AG20443 (cell line): ENCODE measurements at places on chromosomes 2 and 18.

DNA sequence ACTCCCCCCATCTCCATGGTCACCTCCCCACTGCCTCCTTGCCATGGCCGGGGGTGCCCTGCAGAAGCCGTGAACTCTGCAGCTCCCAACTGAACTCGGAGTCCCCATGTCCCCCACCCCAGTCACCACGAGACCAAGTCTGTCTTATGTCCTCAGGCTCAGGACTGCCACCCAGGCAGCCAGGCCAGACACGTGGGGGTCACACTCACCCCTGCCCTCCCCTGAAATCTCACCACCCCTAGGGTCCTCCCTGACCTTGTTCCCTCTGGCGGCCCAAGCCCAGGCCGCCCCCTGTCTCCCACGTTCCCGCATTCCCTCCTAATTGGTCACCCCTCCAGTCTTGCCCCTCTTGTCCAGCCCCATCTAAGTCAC is 11.0 kb downstream of the AQP12A start:
- DNase-seq: no peak

DNA sequence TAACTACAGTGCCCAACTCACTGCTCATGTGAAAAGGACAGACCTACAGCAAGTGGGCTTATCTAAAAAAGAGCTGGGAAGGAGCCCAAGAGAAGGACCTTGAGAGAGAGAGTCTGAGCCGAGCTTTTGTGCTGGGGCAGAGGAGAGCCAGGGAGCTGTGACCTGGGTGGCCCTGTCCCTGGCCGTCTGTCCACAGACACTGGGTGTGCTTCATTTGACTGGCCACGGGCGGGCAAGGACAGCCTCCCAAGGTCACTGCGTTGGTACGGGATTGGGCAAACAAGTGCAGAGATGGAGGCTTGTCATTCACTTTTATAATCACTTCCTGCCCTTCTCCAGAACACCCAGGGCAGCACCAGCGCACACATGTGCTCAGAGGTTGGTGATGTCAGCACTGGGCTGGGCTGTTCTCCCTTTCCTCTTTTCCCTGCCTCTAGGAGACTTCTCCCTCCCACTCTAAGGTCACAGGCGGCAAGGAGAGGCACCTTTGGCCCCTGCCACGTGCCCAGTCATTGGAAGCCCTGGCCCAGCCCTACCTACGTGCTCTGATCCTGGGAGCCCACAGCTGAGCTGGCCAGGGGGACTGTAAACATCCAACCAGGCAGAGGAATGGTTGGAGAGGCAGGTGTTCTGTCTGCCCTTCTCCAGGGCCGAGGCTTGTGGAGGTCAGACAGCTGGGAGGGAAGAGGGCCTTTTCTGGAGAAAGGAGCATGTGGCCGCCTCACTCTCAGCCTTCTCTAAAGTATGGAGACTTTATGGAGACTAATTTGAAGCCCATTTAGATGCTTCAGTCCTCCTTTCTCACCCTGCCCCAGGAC is 6.4 kb upstream of the PSD4 start:
- peak; percentile 56 for DNase-seq

DNA sequence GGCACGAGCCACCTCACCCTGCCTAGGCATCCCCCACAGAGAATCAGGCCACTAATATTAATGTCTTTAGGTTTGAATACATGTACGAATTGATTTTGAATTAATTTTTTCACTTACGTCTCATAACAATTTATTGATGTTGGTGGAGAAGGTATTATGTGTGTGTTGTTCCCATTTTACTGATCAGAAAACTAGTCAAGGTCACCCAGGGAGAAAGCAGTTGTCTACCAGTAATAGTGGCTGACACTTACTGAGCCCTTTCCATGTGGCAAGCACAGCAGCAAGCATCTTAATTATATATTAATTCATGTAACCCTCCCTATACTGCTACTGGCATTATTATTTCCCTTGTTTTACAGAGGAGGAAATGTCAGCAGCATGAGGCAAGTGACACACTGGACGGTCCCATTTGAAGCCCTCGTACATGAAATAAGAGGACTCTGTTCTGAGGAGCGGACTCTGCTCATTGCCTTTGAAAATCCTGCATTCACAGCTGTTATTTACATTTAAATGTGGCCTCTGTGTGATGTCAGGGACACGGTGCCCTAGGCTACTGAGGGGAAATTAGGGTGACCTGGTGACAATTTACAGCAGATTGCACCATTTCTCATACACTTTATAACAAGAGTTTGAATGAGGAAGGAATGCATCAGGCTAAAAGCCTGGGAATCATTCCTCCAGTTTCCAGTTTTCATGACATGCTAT is 30.9 kb upstream of the KCNE4 start:
- DNase-seq: no peak

DNA sequence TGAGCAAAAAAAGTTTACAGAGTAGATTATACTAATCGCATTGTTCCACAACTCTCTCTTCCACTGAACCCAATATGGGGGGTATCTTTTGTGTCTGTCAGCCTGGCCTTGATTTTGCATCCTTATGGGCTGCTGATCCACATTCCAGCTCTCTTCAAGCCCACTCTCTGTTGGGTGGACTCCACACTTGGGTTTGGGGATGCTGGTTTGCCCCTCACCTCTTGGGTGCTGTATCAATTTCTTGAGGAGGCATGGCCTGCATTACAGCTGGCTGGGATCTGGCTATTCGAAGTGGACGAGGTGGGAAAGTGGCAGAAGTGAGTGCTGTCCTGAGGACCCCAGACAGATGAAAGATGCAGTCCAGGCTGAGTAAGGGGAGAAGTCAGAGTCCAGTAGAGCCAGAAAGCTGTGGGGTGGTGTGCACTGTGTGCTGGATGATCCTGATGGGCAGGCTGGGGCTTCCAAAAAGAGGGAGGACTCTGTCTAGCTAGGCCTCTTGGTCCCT is 141.4 kb downstream of the CAPN13 start:
- DNase-seq: no peak

DNA sequence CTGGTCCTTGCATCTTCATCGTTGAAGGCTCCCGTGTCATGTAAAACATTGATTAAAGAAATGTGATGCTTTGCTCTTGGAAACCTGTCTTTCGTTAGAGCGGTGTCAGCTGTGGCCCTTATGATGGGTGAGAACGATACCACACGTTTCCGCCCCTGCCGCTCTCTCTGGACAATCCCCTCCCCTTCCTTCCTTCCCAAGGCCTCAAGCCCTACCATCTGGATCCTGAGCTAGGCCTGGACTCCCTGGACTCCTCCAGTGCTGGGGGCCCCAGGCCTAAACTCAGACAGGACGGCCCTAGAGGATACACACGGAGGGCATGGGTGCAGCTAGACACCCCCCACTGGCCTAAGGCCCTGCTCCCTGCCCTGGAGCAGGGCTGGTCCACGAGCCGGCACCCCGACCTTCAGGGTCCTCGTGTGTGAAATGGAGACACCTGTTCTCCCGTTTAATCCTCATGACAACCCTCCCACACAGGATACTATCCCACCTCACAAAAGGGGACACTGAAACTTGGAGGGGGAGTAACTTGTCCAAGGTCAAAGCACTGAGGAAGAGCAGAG is 13.2 kb downstream of the BIN1 start:
- no peak for DNase-seq

GRCh38 chr2:129388870-129389269 is 590.6 kb upstream of the RAB6C start:
- no peak for DNase-seq

DNA sequence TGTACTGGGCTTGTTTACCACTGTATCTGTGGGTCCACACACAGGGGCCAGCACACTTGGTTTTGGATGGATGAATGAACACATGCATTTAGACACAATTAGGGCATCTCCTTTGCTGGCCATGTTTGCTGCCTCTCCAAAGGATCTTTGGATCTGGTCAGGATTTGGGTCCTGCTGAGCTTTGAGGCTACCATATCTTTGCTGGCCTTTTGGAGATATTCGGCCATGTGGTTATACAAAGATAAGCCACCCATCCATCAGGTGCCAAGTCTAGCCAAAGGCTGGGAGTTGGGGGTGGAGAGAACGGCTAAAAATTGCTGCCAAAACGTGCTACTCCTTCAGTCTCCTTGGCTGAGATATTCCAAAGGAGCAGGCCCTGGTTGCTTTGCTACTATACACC is 18.2 kb upstream of the FZD7 start:
- no peak for DNase-seq

- no peak for DNase-seq
Measured at GRCh38 chr18:11114653-11115052, 34.7 kb downstream of the PIEZO2 start.

- DNase-seq: no peak
Measured at GRCh38 chr18:56196495-56197225, 441.7 kb downstream of the TXNL1 start.

- DNase-seq: no peak
Measured at GRCh38 chr2:137048455-137048854, 283.1 kb downstream of the THSD7B start.

- no peak for DNase-seq
Measured at GRCh38 chr2:24410976-24411375, 50.6 kb upstream of the ITSN2 start.

DNA sequence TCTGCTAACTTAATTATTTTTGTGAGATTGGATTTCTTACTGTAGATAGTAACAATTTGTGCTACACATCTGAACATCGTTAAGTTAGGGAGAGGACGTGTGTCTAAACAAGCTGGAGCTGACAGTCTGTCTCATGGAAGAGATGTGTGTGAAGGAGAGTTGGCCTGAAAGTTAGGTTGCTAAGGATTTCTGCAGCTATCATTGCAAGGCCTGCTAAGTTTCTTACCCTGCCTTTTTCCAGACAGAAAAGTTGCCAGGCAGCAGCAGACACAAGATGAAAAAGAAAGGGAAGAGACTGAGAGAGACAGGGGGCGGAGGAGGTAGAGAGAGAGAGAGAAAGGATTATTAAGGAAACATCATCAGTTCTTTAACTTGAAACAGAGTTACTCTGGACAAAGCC is 4.1 kb upstream of the LRP1B start:
- DNase-seq: no peak

- no peak for DNase-seq
Measured at GRCh38 chr2:241892299-241893137, 23.0 kb downstream of the RTP5 start.

DNA sequence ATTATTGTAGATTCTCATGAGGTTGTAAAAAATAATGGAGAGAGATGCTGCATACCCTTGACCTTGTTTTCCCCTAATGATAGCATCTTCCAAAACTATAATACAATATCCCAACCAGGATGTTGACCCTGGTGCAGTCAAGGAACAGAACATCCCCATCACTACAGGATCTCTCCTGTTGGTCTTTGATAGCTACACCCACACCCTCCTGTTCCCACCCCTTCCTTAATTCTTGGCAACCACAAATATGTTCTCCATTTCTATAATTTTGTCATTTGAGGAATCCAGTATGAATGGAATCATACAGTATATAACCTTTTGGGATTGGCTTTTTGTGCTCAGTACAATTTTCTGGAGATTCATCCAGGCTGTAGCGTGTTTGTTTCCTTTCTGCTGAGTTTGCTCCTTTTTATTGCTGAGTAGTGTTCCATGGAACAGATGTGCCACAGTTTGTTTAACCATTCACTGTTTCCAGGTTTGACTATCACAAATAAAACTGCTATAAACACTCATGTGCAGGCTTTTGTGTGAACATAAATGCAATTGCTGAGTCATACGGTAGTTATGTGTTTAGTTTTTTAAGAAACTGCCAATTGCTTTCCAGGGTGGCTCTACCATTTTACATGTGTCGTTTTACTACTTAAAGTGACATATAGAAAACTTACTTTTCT is 22.2 kb downstream of the MCFD2 start:
- DNase-seq: no peak

DNA sequence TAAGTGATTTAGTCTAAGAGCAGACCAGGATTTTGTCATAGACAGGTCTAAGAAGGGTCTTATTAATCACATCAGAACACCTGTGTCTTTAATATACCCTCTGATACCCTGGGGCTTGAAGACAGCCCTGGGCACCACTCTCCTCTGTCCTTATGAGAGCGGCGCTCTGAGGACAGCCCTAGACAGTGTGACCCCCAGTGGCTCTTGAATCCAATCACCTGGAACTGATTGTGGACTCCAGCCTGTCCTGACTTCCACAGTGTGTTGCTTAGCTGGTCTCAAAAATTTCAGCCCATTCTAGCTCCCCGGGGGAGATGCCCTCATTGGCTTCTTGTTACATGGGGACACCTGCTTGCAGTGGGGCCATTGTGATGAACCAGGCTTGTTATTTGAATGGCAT is 195.8 kb upstream of the SMAD2 start:
- DNase-seq: no peak

DNA sequence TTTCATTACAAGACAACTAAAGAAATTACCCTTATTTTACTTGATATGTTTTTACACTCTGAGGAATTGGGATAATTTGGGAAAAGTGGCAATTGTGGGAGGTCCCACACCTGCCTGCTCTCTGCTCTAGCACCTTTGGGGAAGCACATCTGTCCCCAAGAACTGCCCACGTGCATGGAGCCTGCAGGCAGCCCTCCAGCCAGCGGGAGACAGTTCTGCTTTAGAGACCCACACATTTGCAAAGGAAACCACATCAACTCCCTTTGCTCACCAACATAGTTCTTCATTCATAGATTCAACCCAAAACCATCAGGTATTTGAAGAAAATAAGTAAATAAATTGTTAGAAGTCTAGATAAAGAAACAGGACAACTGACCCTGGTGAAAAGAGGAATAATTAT is 239.9 kb upstream of the ID2 start:
- DNase-seq: no peak

- DNase-seq: no peak
Measured at GRCh38 chr2:170605862-170606261, 109.3 kb upstream of the SP5 start.

DNA sequence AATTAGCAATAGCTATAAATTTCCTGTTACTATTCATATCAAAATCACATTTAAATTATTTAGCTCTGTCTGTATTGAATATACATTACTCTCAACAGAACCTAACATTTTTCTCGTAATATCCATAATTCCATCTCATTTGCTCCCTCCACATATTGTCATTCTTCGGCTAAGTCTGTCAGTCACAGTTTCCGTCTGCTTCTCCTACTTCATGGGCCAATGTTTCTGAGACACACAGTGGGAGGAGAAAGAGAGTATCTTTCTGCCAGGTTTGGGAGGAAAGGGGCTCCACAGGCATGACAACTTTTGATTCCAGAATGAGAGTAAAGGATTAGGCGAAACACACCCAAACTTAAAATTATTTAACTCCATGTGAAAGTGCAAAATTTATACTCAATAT is 273.1 kb upstream of the SMIM21 start:
- DNase-seq: no peak

- no peak for DNase-seq
Measured at GRCh38 chr2:204662956-204663355, 117.7 kb downstream of the PARD3B start.

GRCh38 chr2:53630026-53630606 is 137.5 kb upstream of the CHAC2 start:
- no peak for DNase-seq

DNA sequence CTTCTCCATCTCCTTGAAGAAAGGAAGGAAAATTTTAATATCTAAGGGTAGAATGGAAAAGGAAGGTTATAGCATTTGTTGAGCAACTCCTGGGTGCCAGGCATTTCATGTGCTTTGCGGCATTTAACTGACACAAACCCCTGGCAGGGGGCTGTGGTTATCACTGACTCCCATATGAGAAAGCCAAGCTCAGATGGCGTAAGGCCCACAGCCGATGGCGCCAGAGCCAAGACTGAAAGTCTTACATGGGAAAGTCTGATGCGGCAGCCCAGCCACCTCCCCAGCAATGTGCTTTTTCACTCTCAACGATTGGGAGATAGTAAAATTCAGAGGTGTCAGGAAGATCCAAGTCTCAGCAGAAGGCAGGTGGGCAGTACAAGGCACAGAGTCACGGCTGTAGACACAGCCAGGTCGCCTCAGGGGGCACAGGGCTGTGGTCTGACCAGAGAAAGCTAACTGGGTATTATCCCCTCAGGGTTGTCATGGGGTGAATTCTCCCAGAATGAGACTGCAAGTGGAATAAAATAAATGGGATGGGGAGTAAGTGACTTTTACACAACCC is 324.2 kb upstream of the NCKAP5 start:
- DNase-seq: no peak
